ENCODE measurements at places on chromosomes 11 and 22.

DNA sequence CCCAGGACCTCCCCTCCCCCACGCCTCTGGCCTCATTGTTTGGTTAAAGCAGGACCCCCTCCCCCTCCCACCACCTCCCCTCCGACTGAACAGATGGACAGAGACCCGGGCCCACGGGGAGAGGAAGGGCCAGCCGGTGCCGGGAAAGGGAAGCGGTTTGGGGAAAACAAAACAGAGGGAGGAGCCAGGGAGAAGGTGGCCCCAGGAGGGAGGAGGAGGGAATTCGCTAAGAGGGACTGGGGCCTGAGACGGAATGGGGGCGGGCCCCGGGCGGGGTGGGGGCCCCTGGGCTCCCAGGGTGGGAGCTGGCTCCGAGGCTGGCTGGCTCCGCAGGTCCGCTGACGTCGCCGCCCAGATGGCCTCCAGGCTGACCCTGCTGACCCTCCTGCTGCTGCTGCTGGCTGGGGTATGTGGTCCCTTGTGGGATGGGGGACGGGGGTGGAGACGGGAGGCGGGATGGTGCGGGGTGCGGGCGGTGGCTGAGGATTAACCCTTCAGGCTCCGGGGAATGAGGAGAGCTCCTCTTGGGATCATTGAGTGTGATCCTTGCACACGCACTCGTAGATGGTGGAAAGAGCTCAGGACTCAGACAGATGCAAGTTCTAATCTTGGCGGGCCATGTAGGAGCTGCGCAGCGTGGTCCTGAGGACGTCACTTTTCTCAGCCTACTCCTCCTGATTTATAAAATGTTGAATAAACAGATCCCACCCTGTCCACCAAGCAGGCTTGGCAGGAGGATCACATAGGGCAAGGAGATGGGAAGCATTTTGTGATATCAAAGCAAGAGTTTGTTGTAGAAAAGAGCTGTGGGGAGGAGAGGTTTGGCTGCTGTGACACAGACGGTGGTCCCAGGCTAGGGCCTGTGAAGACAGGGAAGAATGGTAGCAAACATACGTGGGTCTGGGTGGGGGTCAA, 688 bp downstream of the SERPING1 start:
- DNase-seq, result no peak

DNA sequence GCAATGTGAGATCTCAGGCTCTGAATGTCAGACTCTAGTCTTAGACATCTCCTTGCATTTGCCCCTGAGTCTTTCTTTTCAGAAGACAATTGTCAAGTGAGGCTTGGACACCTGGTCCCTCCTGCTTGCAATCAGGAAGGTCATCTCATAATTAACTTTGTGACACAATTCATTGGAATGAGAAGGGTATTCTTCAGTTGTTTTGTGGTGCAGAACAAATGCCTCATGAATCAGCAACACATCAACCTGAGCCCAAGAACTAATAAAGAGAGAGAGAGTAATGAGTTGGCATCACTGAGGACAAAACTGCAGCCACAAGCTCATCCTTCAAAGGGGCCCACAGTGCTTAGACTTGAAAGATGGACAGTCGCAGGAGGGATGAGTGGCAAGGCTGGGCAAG, 375.8 kb downstream of the INSC start:
- no peak for DNase-seq

GRCh38 chr11:35415487-35415886, 3.9 kb downstream of the SLC1A2 start:
- DNase-seq, result no peak

- DNase-seq, result no peak
Measured at GRCh38 chr11:2400762-2401435, 349 bp downstream of the TSSC4 start.

DNA sequence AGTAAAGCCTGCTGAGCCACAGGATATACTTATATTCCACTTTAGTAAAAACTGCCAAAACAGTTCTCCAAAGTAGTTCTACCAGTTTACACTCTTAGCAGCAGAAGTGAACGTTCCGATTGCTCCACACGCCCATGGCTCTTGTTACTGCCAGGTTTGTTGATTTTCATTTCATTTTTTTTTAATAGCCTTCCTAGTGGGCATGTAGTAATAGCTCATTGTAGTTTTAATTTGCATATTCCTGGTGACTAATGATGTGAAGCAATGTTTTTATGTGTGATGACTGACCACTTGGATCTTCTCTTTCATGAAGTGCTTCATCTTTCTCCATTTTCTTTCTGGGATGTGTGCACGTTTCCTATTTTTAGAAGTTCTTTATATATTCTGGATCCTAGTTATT, 4.8 kb upstream of the C11orf97 start:
- no peak for DNase-seq

DNA sequence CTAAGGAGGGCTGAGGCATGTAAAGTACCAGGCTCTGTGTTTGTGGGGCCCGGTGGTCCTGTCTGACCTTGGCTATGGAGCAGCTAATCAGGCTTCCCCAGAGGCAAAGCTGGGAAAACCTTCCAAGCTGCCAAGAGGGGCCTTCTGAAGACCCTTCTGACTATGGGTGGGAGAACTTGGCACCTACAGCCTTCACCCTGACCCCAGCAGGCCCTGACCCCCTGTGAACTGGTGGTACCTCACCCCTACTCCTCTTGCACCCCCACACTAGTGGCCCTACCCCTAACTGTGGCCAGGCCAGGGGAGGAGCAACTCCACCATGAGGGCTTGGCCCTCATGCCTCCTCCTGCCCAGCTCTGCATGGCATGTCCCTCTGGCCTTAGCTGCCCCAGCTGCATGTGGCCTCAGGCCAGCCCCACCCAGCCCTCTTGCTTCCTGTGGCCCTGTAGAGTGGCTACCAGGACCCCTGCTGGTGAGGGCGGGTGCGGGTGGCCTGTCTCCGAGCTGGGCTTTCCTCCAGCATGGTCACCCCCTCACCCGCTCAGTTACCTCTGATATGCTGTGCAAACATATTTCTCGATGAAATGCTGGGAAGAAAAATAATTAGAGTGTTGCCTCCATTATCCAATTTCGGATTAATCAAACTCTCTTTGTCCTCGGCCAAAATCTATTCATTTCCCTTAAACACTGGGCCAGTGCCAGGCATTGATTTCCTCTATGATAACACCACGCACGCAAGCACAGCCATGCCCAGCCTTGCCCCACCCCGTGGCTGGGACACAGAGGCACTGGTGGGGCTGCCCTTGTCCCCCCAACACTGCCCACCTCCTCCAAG, 7.5 kb downstream of the GNAZ start:
- DNase-seq, result no peak

- DNase-seq, result peak; percentile 59
Measured at GRCh38 chr22:49979587-49980264, 19.2 kb downstream of the PIM3 start.

- no peak for DNase-seq
Measured at GRCh38 chr11:81915045-81915444, 818.6 kb downstream of the FAM181B start.

GRCh38 chr11:41190437-41191082, 268.9 kb downstream of the LRRC4C start:
- no peak for DNase-seq

GRCh38 chr11:77525455-77526091, 51.7 kb upstream of the PAK1 start:
- no peak for DNase-seq

DNA sequence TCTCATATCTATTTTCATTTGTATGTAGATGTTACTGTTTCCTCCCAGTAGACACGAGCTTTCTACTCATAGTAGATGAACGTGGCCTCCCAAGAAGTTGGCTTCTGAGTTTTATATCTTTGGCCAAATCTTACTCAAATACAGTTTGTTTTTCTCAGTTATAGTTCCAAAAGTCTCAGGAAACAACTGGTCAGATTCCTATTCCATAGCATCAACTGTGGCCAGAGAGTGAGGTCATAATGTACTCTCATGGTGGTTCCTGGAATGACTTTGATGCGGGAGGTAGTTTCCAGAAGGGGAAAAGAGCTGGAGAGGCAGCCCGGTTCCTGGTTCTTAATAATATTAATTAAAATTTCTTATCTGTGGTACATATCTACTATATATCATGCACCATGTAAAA, 77.3 kb downstream of the SLC17A6 start:
- DNase-seq, result no peak

DNA sequence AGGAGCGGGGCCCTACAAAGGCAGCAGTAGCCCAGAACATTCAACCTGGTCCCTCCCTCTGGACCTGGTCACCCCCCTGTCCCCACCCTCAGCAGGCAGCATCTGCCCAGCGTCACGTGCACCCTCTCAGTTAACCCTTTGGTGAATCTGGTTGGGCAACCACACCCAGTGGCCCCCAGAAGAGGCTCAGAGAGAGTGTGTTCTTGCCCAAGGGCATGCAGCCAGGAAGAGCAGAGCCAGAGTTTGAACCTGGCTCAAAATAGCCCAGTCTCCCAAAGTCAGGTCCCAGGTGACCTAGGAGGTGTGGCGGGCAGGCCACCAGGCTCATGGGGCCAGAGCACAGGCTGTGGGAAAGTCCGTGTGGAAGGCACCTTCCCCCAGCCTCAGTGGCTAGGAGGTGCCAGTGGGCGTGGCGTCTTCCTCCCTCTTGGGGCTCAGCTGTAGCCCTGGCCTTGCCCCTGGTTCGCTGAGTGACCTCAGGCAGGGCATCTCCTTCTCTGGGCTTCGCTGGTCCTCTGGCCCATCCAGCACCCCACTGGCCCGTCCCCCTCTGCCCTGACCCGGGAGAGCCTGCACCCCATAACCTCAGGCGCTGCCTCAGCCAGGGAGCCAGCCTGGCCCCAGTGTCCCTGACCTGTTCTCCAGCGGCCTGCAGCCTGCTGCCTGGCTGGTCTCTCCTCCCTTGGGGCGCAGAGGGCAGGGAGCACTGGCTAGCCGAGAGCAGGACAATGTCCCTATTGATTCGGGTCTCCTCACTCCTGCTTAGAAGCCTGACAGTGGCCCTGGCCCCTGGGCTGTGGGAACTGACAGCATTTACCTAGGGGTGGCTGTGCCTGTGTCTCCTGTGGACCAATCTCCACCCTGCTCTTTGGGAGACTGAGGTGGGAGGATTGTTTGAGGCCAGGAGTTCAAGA, 7.0 kb downstream of the ALDH3B1 start:
- no peak for DNase-seq

- DNase-seq, result no peak
Measured at GRCh38 chr11:124976531-124976930, 22.5 kb downstream of the CCDC15 start.

DNA sequence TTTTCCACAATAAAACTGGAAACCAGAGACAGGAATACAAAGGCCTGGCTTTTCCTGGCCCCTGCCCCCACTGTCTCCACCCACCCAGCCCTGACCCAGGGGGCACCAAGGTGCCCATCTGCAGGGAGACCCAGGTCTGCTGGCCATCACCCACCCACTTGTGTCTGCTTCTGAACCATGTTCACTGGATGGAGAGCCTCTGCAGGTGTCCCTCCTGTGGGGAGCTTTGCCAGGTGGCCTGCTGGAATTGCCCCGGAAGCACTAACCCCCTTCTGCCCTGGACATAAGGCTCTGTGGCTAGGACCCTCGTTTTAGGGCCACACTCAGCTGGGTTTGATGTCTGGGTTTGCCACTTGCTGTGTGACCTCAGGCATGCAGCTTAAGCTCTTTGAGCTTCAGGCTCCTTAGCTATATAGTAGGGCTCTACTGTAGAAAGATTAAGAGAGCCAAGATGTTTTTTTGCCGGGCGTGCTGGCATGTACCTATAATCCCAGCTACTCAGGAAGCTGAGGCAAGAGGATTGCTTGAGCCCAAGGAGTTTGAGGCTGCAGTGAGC, 3.9 kb downstream of the SCARF2 start:
- no peak for DNase-seq

DNA sequence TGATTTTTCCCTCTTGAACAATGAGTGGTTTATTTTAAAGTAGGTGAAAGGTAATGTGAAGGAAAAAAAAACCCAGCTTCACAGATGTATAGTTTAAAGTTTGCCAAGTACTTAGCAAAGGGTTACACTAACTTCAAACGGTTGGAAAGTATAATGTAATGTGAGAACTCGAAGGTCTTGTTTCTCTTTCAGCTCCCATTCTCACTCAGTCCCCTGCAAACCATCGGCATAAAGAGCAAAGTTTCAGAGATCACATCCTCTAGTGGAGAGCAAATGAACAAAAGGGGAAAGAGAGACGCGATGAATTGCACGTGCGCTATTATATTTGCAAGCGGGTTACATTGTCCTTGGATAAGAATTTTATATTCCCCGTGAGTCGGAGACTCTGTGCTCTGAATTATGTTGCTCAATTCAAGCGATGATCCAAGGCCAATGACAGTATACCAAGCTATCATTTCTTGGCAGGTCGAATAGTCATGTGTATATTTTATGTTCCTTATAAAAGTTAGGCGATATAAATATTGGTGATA, 37.6 kb upstream of the BIRC3 start:
- DNase-seq, result no peak

- DNase-seq, result no peak
Measured at GRCh38 chr22:41074941-41075710, 17.3 kb upstream of the EP300 start.

GRCh38 chr11:13874597-13874996, 87.9 kb upstream of the SPON1 start:
- no peak for DNase-seq
